ENCODE measurements at places on chromosomes 3 and 15.

GRCh38 chr15:88649286-88649733, 10.5 kb downstream of the ISG20 start:
- peak; percentile 65 for DNase-seq

GRCh38 chr3:25023876-25024275, 404.2 kb upstream of the RARB start:
- DNase-seq = no peak

DNA sequence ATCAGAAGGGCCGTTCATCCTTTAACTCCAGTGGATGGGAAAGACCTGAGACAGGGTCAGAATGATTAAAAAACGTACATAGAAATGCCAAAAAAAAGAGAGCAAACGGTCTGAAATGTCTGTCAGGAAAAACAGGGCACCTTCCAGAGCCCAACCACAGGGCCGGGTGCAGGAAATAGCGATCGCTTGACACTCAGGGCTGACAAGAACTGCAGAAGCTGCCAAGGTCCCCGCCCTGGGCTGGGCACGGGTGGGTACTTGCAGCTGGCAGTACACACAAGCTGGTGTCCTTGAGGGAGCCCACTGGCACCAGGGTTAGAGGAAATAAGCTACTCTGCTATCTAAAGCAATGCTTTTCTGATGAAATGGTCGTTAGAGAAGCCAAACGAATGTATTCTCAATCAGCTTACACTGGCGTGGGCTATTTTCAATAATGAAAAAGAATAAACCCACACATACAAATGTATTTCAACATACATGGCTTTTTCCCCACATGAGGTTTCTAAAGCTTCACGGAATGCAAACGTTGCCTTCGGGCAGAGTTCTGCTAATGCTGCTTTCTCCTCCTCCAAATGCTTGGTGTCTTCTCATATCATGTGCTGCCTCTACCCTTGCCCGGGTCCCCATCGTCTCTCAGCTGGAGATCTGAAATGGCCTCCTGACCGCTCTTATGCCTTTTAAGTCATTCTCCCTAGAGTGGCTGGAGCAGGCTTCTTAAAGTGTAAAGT, 15.6 kb downstream of the FRMD4B start:
- no peak for DNase-seq

- no peak for DNase-seq
Observed at GRCh38 chr3:186382217-186382885, 20.3 kb upstream of the DGKG start.

- DNase-seq = no peak
Observed at GRCh38 chr15:66132251-66132816, 121.2 kb downstream of the MEGF11 start.

DNA sequence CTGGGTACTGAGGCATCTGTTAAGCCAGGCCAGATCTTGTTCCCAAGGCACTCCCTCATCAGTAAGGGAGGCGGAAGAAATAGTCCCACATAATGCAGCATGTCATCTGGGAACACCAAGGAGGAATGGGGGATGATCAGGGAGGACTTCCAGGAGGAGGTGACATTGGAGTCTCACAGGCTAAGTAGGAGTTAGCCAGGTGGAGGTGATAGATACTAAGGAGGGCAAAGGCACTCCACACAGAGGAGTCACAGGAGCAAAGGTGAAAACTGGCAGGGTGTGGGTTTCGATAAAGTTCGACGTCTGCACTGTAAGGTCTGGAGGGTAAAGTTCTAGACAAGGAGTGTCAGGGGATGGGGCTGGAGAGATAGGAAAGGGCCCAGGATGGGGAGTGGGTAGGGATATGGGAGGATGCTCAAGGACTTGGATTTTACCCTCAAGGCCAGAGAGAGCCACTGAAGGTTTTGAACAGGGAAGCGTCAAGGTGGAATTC, 6.3 kb downstream of the SLC28A1 start:
- no peak for DNase-seq

DNA sequence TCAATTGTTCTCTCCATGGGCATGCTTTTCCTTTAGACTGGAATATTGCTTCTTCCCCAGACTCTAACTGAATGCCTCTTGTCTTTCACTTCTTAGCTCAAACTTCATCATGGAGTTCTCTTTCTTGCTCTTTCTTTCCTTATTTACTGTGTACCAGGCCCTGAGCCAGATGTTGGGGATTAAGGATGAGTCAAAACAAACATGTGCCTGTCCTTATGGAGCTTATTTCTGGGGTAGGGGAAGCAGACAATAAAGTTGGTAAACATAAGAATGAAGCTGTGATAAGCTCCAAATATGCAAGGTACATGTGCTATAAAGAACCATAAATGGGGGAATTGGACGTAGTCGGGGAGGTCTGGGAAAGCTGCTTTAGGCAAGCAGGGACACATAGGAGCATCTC, 145.8 kb downstream of the ALDH1A2 start:
- no peak for DNase-seq

GRCh38 chr3:112078125-112079083, 7.8 kb upstream of the C3orf52 start:
- DNase-seq = no peak

DNA sequence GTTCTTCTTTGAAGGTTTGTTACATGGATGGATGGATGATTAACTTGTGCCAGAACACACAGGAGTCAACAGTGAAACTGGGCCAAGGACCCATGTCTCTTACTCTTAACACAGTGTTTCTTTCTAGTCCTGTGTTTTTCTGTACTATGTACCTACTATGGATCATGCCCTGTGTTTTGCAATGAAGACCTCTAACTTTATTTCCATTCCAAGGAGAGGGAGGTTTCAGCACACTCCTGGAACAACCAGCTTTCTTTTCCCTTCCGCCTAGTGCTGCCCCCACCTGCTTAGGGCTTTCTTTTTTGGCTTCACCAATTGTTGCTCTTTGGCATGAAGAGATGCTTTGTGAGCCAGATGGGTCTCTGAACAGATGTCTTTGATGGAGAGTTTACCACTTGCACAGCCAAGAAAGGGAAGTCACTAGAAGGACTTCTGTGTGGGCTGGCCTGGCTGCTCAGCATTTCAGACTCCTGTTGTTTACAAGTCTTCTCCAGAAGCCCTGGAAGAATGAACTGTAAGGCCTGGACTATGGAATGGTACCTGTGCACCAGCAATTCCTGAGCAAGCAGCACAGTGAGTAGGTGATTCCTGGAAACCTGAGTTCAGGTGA, 44.5 kb downstream of the SNAPC5 start:
- no peak for DNase-seq

- no peak for DNase-seq
Observed at GRCh38 chr15:60255390-60255789, 142.4 kb downstream of the ANXA2 start.

DNA sequence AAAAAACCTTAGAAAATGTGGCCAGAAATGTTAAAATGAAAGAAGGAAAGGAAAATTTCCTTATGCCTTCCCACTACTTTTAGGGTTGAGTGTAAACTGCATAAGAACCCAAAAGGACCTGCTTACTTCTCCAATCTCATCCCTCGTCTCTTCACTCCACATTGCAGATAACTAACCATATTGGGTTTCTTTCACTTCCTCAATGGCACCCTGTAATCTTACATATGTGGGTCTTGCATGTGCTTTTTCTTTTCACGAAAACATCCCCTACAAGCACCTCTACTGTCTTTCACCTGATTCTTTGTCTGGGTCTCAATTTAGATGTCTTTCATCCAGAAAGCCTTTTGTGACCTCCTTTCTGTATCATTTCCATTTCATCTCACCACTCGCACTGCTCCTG, 23.1 kb downstream of the EOMES start:
- no peak for DNase-seq

DNA sequence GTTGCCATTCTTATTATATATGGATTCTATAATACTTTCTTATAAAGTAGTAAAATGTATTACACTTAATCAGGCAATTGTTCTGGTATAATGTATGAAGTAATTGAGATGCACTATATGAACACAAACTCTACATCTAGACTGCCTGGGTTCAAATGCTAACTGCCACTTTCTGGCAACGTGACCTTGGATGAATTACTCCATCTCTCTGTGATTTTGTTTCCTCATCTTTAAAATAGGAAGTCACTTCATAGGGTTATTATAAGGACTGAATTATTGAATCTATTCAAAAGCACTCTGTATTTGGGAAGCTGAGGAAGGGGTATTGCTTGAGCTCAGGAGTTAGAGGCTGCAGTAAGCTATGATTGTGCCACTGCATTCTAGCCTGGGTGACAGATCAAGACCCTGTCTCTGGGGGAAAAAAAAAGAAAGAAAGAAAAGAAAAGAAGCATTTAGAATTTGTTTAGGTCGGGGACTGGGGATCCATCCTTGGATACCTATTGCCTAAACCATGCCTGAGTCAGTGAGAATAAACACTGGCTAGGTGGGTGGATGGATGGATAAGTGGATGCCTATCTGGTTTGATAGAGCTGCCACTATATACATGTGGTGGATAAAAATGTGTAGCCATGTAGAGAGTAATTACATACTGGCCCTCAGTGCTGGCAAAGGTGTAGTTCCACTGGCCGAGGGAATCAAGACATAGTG, 2.5 kb downstream of the TM4SF1 start:
- DNase-seq = no peak

DNA sequence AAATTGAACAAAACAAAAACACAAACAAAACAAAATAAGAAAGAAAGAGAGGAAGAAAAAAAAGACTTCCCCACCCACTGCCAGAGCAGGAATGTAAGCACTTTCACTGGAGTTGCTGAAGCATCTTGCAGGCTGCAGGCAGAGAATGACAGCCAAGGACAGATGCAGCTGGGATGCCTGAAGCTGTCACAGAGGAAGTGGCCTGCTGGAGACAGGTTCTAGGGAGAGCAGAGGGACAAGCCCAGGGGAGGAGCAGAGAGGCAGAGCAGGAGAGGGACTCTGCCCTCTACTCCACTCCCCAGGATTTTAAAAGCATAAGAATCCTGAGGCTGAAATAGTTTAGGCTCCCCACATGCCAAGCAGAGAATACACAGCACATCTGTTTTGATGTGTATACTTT, 326.2 kb downstream of the TUSC7 start:
- no peak for DNase-seq

- no peak for DNase-seq
Observed at GRCh38 chr3:71565316-71565715, 18.2 kb downstream of the FOXP1 start.

- no peak for DNase-seq
Observed at GRCh38 chr15:66698318-66698961, 3.6 kb upstream of the SMAD6 start.

- no peak for DNase-seq
Observed at GRCh38 chr3:120841264-120841663, 66.7 kb upstream of the STXBP5L start.

GRCh38 chr3:154590675-154591384, 160.8 kb upstream of the GPR149 start:
- DNase-seq = no peak

- DNase-seq = no peak
Observed at GRCh38 chr15:80106051-80106450, 46.6 kb downstream of the ZFAND6 start.

GRCh38 chr3:116135457-116136085, 309.7 kb downstream of the LSAMP start:
- DNase-seq = no peak

- DNase-seq = no peak
Observed at GRCh38 chr15:44595246-44595645, 58.3 kb downstream of the EIF3J start.

DNA sequence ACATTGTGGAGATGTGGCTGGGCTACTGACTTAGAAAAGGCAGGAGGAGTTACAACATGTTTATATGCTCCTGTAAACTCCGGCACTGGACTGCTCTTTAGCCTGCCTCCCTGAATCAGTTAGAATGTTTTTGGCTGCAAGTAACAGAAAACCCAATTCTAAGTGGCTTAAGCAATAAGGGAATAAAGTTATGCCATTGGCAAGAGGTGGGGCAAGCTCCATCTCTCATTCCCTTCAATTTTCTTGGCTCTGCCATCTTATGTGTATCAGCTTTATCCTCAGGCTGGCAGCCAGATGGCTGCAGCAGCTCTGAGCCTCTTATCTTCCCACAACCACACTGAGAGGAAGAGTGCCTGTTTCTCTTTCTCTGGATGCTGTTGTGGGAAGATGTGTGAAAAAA, 22.4 kb upstream of the MEIS2 start:
- DNase-seq = no peak
